ENCODE measurements at places on chromosomes 12 and 14.

DNA sequence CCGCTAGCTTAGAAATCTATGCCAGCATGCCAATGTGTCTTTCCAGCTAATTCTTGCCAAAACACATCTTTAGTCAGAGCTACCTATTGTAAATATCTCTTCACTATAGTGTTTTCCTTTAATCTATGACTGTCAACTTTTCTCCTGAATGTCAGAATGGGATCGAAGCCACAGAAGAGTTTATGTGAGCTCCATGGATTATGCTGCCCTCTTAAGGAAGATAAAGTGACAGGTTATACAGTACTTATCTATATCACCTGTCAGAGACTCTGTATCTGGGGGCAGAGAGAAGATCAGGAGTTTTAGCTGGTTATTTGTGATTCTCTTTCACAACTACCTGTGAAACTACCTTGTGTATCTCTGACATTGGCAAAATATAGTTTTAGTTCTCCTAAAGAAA lies 204.3 kb upstream of the SEL1L start:
- no peak for DNase-seq

DNA sequence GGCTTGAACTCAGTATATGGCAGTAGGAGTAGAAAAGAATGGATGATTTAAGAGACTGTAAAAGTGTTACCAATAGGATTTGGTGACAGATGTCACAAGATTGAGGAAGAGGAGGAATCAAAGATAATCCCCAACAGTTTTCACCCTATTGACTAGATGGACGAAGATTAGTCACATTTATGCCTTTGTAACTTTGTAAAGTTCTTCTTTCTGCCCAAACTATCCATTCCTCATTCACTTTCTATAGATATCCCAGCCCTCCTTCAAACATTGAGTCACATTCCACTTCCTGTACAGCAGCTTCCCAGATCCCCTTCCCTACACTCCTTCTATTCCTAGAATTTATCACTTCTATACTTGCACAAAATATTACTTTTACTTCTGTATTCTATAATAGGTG lies 207.9 kb downstream of the BTG1 start:
- no peak for DNase-seq

DNA sequence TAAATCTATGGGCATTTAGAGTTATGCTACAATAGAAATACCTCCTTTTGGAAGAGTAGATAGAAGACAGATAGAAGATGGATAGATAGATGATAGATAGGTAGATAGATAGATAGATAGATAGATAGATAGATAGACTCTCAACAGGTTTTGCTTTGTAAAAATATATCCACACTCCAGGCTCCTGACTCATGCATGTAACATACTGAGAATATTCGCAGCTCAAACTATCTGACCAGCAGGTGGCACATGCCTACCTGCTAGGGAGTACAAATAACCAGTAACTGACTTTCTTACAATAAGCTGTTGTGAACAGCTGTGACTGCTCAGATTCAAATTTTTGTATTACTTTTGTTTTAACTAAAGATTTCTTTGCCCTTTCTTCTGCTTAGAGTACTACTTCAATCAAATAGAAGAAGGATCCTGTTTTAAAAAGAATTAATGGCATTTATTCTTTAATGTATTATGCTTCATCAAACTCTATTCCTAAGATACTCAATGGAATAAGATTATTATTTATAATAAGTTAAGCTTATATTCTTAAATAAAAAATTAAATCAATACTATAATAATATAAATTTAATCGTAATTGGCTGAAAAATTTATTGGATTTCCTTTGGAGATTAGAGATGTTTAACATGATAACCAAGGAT lies 15.8 kb upstream of the CPNE8 start:
- no peak for DNase-seq

DNA sequence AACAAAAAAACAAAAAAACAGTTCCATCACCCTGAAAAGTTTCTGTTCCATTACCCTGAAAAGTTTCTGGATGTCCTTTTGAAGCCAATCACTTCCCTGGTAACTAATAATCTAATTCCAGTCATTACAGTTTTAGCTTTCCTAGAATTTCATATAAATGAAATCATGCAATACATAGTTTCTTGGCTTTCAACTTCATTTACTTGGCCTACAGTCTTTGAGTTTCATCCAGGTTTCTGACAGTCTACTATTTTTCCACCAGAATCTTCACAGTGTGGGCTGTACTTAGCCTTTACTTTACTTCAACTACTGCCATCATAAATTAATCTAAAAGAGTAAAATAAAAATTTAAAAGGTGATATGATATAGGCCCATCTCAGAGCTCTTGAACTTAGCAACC lies 55.5 kb downstream of the RPS6KA5 start:
- no peak for DNase-seq

- no peak for DNase-seq
These were observed 652 bp downstream of the SUPT16H start for GRCh38 chr14:21382886-21383847.

DNA sequence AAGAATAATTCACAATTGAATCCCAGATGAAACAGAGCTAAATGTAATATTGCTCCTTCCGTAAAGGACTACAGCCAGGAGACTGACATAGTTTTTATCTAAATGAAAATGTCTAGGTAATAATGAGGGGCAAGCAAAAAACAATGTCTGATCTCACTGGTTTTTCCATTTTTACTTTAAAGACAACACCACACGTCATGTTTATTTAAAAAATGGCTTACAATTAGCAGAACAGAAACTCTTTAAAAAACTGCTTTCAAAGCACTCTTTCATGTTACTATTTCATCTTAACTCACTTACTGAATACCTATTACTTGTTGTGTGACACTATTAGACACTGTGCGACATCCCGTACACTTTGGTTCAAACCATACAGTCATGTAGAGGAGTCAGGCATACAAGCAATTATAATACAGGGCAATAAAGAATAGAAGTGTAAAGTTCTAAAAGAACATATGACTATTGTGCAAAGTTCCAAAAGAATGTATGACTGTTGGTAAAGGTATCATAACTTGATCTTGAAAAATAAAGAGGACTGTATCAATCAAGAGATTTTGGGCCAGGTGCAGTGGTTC lies 9.1 kb downstream of the BTBD7 start:
- no peak for DNase-seq

GRCh38 chr12:97637770-97638169 lies 175.2 kb downstream of the RMST start:
- no peak for DNase-seq

DNA sequence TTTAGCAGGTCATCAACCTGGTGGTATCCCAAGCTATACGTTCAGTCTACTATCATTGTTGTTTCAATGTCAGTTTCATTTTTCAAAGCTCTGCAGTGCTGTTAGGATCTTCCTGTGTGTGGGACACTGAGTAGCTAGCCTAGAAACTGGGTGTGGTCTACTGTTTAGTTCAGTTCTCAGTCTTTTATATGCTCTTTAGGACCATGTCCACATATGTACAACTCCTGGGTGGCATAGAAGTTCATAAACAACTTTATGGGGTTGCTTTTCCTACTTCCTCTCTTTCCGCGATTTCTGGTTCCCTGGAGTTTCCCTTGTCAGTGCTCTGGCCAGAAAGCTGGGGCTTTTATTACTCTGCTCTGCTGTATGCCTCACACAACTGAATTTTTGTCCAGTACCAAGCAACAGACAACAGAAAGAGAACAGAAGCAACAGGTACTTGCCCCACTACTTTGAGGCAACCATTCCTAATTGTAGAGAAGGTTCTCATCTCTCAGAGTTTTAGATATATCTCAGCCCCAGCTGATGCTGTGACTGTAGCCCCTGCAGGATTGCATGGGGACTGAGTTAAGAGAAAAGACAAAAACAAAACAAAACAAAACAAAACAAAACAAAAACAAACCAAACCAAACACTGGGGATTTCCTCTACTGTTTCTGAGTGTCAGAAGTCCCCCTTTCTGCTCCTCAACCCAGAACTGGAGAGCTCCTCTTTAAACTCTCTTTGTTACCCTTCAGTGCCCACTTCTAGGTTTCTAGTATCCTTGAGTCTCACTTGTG lies 30.3 kb downstream of the MIS18BP1 start:
- no peak for DNase-seq

GRCh38 chr12:132475304-132476037 lies 14.5 kb upstream of the FBRSL1 start:
- no peak for DNase-seq

DNA sequence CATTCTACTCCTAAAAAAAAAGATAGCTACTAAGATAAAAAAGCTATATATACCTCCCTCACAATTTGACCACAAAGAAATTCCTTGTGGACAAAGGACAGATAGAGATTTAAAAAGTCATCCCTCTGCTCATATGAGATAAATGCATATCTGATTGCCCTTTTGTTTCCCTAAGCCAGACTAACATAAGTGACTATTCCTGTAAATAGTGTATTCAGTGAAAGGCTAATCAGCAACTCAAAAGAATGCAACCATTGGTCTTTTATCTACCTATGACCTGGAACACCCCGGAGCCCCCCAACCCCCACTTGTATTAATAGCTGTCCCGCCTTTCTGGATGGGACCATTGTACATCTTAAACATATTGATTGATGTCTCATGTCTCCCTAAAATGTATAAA lies 6.3 kb upstream of the TMPO start:
- no peak for DNase-seq

- no peak for DNase-seq
These were observed 221.5 kb upstream of the CAND1 start for GRCh38 chr12:67047634-67048033.

DNA sequence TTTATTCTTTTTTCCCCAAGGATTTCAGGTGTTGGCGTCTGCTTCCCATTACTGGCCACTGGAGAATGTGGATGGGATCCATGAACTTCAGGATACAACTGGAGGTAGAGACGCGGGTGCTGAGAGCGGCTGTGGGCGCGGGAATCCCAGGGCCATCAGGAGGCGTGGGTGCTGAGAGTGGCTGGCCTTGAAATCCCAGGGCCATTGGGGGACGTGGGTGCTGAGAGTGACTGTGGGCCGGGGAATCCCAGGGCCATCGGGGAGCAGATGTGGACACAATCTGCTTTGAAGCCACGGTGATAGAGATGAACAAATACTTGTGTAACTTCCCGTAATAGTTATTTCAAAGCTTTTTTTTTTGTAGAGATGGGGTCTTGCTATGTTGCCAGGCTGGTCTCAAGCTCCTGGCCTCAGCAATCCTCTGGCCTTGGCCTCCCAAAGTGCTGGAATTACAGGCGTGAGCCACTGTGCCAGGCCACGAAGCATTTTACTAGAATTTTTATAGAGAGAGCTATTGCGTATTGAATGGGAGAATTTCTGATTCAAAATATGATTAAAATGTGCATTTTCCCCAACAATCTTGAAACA lies 12.8 kb downstream of the ADGRD1 start:
- DNase-seq, result no peak

- no peak for DNase-seq
These were observed 21.9 kb downstream of the GABARAPL1 start for GRCh38 chr12:10234562-10234961.

- DNase-seq, result no peak
These were observed 68.6 kb downstream of the ETV6 start for GRCh38 chr12:11718105-11718504.

DNA sequence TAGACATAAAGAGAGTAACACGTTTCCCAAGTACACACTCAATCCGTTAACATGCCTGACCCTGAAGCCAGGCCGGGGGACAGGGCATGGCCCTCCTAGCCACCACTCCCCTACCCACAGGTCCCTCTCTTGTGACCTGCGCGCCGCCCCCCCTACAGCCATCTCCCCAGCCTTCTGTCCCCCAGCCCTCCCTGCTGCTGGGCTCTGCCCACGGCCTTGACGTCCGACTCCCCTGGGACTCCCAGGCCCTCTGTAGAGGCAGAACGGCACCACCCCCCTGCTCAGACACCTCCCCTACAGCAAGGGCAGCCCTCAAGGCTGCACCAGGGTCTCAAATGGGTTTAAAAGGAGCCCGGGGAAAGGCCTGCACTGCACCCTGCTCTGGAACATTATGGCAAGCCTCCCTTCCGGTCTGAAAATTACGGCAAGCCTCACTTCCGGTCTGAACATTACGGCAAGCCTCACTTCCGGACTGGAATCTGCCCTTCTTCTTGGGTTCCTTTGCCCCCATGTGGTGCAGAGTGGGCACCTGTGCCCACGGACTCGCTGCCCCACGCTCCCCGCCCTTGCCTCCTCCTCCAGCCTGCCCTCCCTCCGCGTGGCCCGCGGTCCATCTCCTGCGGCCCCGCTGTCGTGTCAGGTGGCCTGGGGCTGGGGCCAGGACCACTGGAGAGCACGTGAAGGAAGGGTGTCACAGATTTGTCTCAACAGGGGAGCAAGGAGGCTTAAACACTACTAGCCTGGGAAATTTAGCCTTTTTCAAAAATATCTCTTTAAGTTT lies 77.6 kb downstream of the MOK start:
- no peak for DNase-seq

DNA sequence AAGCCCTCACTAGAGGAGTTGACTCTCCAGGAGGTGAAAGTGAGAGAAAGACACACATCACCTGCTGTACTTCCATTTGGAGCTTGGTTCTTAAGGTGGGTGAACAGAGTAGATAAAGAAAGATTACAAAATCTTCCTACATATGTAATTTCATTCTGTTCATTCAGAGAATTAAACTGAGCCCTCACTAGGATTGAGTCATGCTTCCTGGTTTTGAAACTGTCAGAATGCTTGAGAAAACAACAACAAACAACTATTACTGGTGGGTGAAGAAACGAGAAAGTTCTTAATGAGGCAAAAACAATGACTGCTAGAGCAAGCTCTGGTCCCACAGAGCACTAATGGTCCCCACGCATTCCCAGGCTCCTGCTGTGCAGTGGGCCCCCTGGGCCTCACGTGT lies 841.7 kb downstream of the VRK1 start:
- no peak for DNase-seq

DNA sequence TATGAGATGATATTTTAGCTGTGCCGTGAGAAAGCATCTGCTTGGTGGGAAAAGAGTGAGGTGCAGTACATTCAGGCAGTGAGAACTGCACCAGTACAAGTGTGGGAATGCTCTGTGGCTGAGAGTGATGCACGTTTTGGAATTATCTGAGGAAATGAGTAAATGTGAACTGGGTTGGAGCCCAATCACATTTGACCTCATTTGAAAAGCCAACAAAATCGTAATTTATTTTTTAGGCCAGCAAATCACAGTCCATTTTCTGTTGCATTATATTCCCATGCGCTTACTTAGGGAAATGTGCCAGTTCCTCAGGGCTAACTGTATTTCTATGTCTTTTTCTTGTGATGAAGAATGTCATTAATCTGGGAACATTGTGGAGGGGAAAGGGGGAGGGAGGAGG lies 77.3 kb downstream of the SNAPC1 start:
- DNase-seq, result no peak

DNA sequence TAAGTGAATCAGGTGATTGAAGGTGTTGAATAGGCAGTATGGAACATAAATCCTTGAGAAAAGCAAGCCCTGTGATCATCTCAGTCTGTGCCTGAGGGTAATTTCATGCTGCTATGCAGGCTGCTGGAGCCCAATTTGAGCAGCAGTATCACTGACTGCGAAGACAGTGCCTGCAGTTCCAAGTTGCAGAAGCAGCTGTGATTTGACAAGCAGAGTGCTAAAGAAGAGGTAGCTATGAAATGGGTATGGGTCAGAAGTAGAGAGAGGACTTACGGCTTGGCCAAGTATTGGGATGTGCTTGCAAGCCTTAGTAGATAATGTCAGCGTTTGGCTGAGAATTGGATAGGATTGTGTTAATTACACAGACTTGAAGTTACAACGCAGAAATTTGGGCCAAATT lies 22.5 kb downstream of the PIK3C2G start:
- no peak for DNase-seq

All from stimulated activated CD8-positive, alpha-beta memory T cell treated with anti-CD3 and anti-CD28 coated beads, Interleukin-15, amount 100 ng/mL, for 1 hour (primary cell).